ENCODE measurements at places on chromosomes 3 and 15. TPM values are rescaled to one million over a fixed set of nuclear protein-coding genes. Genes with fewer than 3 reads are reported as not detected.

GRCh38 chr3:71092665-71093064 is 490.9 kb downstream of the FOXP1 start:
- no peak for DNase-seq

GRCh38 chr3:153069598-153070510 is 92.2 kb upstream of the RAP2B start:
- no peak for DNase-seq

DNA sequence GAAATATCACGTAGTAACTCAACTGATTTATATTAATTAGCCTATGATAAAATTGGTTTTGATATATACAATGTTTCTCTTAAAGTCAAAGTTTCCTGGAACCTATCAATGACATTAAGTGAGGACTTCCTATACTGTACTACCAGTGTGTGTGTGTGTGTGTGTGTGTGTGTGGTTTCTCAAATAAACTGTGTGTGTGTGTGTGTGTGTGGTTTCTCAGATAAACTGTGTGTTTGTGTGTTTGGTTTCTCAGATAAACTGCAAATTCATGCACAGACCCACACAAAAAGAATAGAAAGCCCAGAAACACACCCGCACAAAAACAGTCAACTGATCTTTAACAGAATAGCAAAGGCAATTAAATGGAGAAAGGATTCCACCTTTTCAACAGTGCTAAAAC is 14.5 kb upstream of the WDR5B start:
- no peak for DNase-seq

GRCh38 chr3:175337631-175338030 is 478.5 kb downstream of the NAALADL2 start:
- DNase-seq, result no peak

Gene DNAH1
- 3.5 TPM for total RNA-seq
